ENCODE measurements at places on chromosomes 2 and 18.

DNA sequence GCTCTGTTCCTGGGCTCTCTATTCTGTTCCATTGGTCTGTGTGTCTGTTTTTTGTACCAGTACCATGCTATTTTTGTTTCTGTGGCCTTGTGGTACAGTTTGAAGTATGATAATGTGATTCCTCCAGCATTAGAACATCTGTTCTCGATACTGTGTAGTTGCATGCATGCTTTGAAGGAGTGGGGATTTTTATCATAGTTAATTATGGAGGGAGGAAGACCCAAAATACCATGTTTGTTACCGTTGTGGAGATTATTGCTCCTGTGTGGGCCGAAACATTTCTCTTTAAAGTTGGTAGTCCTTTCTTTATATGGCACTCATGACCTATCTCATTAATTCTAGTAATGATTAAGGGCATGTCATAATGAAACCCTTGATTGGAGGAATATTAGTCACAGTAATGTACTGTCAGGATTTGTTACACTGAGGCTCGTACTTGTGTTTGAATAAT is 87.6 kb downstream of the TTC27 start:
- no peaks in the 10 kb centered on the region for H3K27me3 ChIP-seq
- peaks cover 18% of the 10 kb centered on the region for H3K36me3 ChIP-seq
- no peak overlapping the region for H3K4me3 ChIP-seq

DNA sequence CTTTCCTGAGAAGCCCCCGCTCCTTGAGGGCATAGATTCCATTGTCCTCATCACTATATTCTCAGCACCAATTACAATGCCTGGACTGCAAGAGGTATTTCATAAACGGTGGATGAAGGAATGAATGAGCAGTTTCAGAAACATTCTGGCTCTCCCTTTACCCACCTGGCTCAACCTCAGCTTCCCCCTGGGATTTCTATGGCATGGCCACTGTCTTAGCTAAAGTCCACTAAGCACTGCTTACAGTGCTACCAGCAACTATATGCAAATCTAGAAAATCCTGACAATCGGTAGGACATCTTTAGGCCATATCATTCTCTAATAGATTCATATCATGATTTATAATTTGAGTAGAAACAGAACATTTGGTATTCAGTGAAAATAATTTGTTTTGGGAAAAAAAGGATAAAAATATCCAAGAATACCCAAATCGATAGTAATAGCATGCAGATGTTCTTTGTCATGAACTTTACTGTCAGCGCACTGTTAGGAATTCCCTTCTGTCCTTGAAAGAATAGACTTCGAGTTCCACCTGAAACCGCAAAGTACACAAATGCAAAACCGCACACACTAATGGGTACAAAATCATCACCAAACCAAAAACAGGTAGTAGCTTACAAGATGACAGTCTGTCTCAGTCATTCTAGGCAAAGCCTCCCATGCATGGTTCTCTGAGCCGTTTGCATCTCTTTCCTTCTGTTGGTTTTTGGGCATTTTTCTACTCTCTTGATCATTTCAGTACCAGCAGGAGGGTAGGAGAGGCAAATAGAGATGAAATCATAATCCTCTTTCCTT is 303.6 kb upstream of the ID2 start:
- no peaks in the 10 kb centered on the region for H3K27me3 ChIP-seq
- no peak overlapping the region for H3K27ac ChIP-seq
- DNase-seq: no peak
- no peak overlapping the region for H3K4me3 ChIP-seq

GRCh38 chr2:133774654-133775015 is 206.4 kb upstream of the NCKAP5 start:
- H3K36me3 ChIP-seq: no peaks in the 10 kb centered on the region
- H3K27ac ChIP-seq: no peak overlapping the region
- no peak overlapping the region for H3K4me3 ChIP-seq
- H3K4me1 ChIP-seq: no peaks in the 10 kb centered on the region

- H3K4me3 ChIP-seq: no peak overlapping the region
- no peaks in the 10 kb centered on the region for H3K36me3 ChIP-seq
- DNase-seq: no peak
- no peak overlapping the region for H3K27ac ChIP-seq
These were observed 24.9 kb downstream of the CERS6 start for GRCh38 chr2:168480825-168481585.

- DNase-seq: no peak
- H3K4me3 ChIP-seq: no peak within 1 kb of the TSS
- H3K4me1 ChIP-seq: no peaks in the 10 kb centered on the region
- no peaks in the 10 kb centered on the region for H3K27me3 ChIP-seq
These were observed 404.3 kb downstream of the XIRP2 start for GRCh38 chr2:167292430-167293171.

Data from DND-41 (cell line).